ENCODE measurements at places on chromosomes 7 and 10.

GRCh38 chr7:117074378-117074777 is 121.1 kb downstream of the ST7 start:
- DNase-seq = no peak

- DNase-seq = no peak
These were observed 180.2 kb upstream of the FZD8 start for GRCh38 chr10:35822316-35822715.

DNA sequence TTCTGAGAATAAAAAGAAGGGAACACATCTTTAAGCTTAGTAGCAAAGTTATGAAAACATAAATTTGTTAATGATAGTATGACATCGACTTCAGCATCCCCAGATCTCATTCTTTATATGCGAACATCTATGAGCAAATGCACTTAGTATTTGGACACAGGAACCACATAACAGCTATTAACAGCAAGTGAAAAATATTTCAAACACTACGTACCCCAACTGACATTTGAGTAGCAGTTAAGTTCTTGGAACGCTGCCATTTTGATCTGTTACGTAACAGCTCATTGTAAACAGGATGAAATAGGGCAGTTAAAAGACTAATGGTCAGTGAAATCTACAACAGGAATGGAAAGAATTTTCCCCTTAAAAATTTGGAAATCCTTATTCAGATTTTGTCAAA is 428.9 kb downstream of the TNS3 start:
- DNase-seq = no peak

DNA sequence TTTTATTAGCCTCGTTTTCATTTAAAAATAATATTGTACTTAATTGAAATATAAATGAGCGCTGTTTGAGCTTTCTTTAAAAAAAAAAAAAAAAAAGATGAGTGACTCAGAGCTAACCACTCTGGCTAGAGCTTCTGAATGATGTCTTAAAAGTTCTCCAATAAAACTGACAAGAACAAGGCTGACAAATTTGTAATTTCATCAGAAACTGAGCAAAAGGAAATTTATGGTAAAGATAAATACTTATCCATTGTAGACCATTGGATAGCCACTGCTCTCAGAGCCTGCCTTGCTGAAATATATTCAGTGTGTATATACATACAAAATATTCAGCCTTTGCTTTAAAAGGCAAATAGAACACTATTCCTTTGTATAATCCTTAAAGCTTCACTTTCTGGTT is 91.2 kb upstream of the OIT3 start:
- DNase-seq = no peak
